ENCODE measurements at places on chromosomes 12 and 14. TPM values are rescaled to one million over a fixed set of nuclear protein-coding genes. Genes with fewer than 3 reads are reported as not detected.

GRCh38 chr12:67720351-67720856 lies 71.9 kb downstream of the DYRK2 start:
- no peak for DNase-seq

GRCh38 chr14:54186821-54187763 lies 209.7 kb upstream of the CDKN3 start:
- DNase-seq: no peak

DNA sequence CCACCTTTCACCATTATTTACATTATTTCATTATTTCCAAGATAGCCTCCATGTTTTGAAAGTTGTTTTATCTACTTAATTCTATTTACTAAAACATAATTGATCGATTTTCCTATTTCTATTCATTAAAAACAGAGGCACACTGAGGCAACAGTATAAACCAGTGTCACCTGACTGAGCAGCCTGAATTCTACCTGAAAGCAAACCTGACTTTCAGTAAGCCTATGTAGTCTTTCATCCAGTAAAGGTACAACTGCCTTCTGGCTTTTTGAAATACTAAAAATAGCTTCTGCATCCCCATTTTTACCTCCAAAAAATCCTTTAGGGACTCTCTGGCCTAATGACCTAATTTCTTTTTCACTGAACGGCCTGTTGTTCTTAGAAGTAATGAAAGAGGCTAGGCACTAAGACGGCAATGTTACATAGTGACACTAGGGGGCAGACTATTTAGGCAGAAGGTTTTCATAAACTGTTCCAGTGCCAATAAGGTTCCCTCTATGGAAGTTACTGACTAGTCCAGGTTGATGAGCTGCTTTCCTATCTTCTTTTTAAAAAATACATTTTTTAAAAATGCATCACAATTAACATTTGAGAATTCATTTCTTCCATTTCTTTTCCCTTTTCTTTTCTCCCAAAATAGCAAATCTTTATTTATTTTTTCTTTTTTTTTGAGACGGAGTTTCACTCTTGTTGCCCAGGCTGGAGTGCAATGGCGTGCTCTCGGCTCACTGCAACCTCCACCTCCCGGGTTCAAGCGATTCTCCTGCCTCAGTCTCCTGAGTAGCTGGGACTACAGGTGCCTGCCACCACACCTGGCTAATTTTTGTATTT lies 17.5 kb downstream of the ANAPC5 start:
- no peak for DNase-seq

DNA sequence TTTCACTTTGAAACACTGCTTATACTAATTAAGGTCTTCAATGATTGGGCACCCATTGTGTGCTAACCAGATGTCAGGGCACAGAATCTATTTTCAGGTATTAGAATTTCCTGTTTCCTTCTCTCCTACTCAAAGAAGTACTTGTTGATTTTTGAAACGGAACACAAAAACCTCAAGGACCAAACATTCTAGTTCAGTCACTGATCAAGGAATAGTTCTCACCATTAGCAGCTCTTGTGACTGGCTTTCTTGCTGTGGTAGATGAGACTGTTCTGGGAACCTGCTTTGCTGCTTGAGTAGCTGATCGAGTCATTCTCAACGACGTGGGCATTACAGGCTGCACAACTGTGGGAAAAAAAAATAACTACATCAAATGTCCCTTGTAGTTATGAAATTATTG lies 11.0 kb downstream of the DLGAP5 start:
- no peak for DNase-seq

The VRTN gene
- not detected for total RNA-seq
